ENCODE measurements at places on chromosomes 2 and 18.

- DNase-seq, result peak; percentile 26
Measured at GRCh38 chr2:24076849-24077534, 866 bp upstream of the SF3B6 start.

GRCh38 chr2:8388781-8389180 lies 293.1 kb upstream of the ID2 start:
- no peak for DNase-seq

DNA sequence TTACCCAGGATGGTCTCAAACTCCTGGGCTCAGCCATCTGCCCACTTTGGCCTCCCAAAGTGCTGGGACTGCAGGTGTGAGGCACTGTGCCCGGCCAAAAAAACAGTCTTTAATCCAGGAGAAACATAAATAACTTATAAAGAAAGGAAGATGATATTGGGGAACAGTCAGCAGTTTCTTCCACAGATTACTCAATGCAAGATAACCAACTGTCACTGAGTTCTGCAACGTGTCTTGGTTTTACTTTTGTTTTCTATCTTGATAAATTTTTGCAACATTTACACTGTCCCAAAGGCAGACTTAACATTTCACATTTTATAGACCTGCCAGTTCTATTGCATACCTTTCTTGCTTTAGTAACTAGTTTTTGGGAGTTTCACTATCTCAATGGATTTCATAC lies 71.1 kb downstream of the ANKRD44 start:
- DNase-seq, result no peak

DNA sequence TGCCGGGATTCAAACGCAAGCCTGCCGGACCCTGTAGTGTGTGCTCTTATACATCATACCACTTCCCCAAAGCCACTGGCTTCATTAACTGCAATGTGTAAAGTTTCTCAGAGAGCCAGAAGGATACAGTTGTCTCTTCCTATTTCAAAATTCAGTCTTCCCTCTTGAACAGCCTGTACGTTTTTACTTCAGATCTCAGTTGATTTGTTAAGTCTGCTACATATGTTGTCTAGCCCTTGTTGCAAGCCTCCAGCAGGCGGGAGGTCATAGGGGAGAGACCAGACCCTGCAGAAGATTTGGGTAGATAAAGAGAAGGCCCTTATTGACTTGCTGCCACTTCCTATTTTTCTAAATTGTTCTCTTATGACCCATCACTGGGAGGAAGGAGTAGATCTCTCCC lies 56.2 kb downstream of the ARHGEF33 start:
- no peak for DNase-seq

DNA sequence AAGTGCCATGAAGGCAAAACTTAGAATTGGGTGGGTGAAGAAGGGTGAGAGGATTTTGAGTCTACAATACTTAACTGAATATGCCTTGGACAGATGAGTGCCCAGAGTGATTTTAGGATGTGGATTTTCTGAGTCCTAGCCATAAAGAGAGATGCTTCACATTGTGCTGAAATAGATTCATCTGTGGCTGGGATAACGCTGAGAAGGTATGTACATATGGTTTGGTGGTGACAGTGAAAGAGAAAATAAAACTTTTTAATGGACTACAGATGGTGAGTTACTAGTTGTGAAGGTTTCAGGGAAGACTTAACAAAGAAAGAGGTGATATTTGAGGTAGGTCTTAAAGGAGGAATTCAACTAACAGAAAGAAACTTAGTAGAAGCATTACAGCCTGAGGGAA lies 265.8 kb downstream of the AKAIN1 start:
- DNase-seq, result no peak

- no peak for DNase-seq
Measured at GRCh38 chr2:44691174-44691785, 250.2 kb upstream of the SIX3 start.
